Cortex of kidney (tissue), 1 donor: ENCODE measurements at places on chromosomes 4 and X.

DNA sequence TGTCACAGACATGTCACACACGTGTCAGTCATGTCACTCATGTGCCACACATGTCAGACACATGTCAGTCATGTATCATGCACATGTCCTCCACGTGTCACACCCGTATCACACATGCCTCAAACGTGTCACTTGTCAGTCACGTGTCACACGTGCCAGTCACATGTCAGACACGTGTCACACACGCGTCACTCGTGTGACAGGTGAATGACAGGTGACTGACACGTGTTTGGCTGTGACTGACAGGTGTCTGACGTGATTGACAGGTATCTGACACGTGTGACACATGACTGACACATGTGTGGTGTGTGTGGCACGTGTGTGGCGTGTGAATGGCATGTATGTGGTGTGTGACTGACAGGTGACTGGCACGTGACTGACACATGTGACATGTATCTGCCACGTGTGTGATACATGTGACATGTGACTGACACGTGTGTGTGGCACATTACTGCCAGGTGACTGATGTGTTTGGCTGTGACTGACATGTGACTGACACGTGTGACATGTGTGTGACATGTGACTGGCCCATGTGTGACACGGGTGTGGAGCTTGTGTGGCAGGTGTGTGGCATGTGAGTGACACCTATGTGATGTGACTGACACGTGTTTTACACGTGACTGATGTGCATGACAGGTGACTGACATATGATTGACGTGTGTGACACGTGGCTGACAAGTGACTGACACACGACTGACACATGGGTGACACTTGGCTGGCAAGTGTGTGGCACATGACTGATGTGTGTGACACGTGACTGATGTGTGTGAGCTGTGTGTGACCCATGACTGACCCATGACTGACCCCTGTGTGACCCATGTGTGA lies 90.7 kb upstream of the GPC3 start:
- no peak for DNase-seq

GRCh38 chr4:137738375-137738990 lies 206.2 kb upstream of the PCDH18 start:
- DNase-seq: no peak

DNA sequence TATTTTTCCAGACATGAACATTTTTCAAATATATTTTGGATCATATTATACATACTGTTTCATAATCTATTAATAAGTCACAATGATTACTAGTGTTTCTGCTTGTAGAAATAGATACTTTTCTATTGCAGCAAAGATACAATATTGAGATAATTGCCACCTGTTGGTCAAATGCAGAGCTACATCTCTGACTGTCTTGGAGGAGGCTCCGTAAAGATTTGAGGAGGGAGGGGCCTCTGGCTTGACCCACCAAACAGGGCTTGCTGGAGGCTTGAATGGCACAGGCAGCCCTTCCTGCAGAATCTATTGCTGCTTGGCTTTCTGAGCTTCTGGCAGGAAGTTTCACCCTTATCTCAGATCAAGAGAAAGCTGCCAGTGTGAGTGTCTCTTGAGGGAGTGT lies 99.3 kb upstream of the ARMCX2 start:
- DNase-seq: no peak

DNA sequence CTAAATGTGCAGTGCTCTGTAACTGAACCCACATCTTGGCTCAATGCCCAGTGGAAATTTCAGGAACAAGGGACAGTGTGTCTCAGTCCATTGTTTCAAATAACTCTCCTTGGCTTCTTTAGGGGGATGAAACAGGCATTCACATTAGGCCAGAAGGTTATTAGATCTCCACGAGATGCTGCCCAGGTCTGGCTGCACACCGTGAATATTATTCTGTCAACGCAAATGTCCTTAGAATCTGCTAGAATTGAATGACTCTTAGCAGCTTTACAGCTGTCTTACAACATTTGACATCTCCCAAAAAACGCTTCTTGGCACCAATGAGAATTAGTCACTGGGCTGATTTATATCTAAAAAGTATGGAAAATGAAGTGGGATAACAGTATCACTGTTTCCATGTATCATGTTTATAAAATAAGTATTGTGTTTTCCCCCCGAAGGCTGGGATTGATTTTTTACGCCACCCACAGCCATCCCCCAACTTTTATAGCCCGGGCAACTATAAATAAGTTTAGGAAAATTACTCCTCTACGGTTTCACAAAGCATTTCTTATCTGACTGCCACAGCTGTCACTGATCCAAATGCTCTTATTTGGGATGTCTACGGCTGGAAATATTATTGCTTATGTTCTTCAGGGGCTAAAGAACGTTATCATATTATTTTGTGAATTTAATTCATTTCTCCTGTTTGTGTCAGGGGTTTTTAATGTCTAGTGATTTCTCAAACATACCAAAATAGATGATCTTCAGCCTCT lies 559.7 kb upstream of the FAT1 start:
- DNase-seq: no peak

GRCh38 chr4:7587433-7588405 lies 153.0 kb upstream of the PSAPL1 start:
- DNase-seq: no peak
